Muscle of back (tissue), 13 donors: ENCODE measurements at places on chromosomes 5 and 9. TPM values are rescaled to one million over a fixed set of nuclear protein-coding genes. Genes with fewer than 3 reads are reported as not detected.

DNA sequence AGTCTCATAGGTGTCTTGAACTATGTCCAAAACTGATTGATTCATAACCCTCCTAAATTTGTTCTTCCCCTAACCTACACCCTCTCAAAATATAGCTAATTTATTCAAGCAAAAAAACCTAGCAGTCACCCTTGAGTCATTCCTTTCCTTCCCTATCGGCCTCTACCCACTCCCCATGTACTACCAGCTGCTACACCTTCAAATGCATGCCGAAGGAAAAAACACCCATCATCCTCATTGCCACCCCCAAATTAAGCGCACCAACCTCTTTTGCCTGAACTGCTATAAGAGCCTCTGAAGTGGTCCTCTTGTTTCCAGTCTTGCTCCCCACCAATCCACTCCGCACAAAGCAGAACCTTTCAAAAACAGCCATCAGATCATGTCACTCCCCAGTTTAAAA lies 12.6 kb downstream of the LIFR start:
- no peak for DNase-seq

- DNase-seq, result no peak
These were observed 5.5 kb downstream of the PAX5 start for GRCh38 chr9:37028420-37029031.

- DNase-seq, result no peak
These were observed 53.7 kb downstream of the GGTA1 start for GRCh38 chr9:121445986-121446385.

GRCh38 chr9:31839273-31839672 lies 545.2 kb upstream of the ACO1 start:
- peak; percentile 35 for DNase-seq

The N4BP3 gene
- polyA plus RNA-seq, result 20.0 TPM

The FOXD4 gene
- 2.4 TPM for polyA plus RNA-seq

The CDX1 gene
- polyA plus RNA-seq, result 0.20 TPM
